ENCODE measurements at places on chromosomes 1 and 21.

DNA sequence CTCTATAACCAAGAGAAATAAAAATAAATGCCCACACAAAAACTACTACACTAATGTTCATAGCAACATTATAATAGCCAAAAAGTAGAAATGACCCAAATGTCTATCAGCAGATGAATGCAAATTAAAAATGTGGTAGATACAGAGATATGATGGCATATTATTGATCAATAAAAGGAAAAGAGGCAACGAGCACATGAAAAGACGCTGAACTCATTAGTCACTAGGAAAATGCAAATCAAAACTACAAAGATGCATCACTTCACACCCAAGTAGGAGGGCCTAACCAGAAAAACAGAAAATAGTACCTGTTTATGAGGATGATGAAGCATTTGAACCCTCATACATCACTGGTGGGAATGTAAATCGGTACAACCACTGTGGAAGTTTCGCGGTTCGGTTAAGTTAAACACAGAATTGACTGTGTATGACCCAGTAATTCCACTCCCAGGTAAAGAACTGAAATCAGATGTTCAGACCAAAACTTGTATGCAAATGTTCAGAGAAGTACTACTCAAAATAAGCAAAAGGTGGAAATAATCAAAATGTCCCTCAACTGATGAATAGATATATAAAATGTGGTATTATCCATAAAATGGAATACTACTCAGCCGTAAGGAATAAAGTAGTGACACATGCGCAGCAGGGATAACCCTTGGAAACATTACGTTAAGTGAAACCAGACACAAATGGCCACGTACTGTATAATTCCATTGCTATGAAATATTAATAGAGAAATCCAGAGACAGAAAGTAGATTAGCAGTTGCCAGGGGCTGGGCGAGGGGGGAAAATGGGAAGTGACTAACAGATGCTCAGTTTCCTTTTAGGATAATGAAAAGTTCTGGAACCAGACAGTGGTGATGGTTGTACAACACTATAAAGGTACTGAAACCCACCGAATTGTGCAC lies 3.1 kb downstream of the USP48 start:
- no peak for DNase-seq

DNA sequence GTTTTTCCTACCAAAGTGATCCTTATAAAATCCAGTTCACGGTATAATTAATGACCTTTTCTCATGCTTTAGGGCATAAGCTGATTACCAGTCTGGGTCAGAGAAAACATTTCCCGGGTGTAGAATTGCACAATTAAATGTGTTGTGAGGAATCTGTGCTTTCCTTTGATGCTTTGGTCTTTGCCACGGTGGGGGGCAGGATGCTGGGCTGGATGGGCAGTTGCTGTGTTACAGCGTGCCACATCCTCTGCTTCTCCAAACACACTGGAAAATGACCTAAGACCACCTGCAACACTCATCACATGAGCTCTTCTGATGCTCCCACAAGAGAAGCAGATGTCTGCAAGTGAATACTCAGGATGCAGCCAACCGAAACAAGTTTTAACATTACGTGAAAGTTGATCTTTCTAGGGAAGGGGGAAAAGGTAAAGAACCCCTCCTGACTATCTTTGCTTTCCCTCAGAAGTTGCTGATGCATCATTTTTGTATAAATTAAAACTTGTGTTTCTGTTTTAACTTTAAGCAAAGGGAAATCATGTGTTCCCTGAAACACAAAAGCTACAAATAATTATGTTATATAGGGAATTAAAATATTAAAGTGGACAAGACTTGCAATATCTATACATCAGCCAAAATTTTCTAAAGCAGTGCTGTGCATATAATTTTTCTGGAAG lies 515.3 kb upstream of the NR5A2 start:
- no peak for DNase-seq

DNA sequence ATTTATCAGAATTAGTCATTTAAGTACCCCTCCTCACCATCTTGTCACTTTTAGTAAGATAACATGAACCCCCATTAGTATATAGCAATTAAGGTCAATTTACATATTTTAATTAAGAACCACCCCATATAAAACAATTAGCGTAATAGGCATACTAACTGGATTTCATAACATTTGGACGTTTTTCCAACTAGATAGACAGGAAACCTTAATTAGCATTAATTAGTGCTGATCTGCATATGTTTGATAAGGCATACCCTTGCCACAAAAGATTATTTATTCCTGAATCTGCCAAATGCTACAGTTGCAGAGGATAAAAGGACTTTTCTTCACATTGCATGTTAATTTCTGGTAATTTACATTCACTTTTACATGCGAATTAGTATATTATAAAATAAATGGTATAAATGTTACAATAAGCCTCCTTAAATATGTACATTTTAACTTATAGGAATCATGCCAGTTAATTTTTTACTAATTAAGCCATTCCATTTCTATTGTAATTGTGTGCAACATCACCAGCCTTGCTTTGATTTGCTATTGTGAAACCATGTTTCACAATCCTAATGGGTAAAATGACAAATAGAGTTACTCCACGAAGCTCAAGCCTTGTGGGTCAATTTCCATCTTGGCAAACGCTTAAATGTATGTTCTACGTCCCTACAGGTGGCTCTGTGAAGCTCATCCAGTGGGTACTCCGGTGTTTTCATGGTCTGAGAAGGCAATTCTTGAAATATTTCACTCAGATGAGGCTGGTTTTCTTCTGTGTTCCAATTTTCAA lies 469.6 kb downstream of the DPYD start:
- DNase-seq: no peak

DNA sequence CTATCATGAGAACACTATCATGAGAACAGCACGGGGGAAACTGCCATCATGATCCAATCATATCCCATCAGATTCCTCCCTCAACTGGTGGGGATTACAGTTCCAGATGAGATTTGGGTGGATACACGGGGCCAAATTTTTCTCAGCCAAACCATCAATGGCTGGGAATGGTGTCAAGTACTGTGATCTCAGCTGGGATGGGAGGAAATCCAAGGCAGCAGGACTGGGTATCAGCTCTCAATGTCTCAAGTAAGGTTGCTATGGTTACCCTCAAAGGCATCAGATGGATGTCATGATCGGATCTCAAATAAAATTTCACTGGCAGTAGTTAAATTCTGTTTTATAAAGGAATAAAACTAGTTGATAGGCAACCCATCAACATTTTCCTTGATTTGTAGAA lies 399.0 kb downstream of the KCNT2 start:
- no peak for DNase-seq

GRCh38 chr1:14954210-14954609 lies 199.3 kb upstream of the TMEM51 start:
- DNase-seq: no peak

- DNase-seq: no peak
These were observed 197.0 kb downstream of the GABPA start for GRCh38 chr21:25931765-25932164.

DNA sequence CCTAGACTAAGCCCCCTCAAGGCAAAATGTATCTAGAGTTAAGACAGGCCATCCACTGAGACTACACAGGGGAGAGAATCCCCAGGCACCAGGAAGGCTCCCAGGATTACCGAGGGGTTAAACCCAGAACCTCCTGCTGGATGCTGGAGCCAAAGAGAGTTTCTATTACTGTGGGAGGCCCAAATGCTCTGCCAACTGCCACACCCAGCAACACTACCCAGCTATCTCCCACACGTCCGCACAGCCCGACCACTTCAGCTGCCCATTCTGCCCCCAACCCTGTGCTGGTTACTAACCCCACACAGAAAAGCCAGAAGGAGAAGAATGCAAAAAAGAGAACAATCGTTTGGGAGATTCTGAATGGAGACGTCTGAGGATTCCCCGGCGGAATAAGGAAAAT lies 63.6 kb downstream of the CD46 start:
- no peak for DNase-seq

DNA sequence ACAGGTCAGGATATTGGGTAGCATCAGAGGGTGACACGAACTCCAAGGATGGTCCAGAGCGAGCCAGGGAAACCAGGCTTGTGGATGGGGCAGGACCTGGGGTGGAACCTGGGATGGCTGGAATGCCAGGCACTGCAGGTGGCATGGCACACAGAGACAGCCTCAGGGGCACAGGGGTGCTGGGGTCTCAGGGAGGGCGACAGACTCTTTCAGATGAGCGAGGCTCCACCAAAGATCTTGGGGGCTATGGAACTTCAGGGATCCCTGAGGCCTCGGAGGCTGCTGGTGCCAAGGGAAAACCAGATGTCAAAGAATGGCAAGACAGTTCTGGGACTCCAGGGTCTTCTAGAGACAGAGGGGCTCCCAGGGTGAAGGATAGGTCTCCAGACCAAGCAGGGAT lies 21.4 kb downstream of the IGFN1 start:
- DNase-seq: no peak

GRCh38 chr21:32411350-32412161 lies 950 bp upstream of the EVA1C start:
- no peak for DNase-seq

DNA sequence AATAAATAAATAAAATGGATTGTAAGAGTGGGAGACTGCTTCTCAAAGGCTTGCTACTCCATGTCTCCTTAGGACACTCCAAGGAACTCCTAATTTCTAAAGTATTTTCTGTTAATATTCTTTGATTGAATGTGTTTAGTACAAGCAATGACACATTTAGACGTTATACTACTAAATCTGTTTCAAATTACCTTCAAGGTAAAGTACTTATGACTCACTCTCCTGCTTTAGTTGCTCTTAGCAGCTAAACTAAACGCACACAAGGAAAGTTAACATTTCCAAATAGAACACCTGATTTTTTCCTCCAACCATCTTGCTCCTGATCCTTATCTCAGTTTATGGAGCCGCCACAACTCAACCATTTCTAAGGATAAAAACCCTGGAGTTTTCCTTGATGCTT lies 969.8 kb upstream of the ADGRL4 start:
- no peak for DNase-seq

DNA sequence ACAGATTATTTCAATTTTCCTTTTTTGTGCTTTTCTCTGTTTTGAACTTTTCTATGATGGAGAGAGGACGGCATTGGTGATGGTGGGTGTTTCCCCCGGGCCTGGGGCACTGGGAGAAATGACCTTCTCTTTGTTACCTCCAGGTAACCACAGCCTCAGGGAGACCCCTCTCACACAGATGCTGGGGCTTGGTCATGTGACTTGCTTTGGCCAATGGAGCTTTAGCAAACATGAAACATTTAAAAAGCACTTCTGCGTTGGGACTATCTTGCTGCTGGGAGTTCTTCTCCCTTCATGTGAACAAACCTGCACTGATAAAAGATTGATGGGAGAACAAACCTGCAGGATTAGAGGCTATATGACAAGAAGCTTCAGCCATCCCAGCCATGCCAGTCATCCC lies 122.9 kb downstream of the NGF start:
- no peak for DNase-seq

Data from progenitor cell of endocrine pancreas (in vitro differentiated cells).